Hepatocyte (in vitro differentiated cells): ENCODE measurements at places on chromosomes 11 and 22. TPM values are rescaled to one million over a fixed set of nuclear protein-coding genes. Genes with fewer than 3 reads are reported as not detected.
A peak's percentile ranks its signal among the peaks of the same experiment; 100 is the strongest.

- H3K27ac ChIP-seq: no peak overlapping the region
- H3K4me1 ChIP-seq: no peaks in the 10 kb centered on the region
- DNase-seq: peak; percentile 70
- H3K36me3 ChIP-seq: no peaks in the 10 kb centered on the region
- H3K4me3 ChIP-seq: no peak overlapping the region
- H3K27me3 ChIP-seq: no peaks in the 10 kb centered on the region
Observed at GRCh38 chr22:42500161-42500835, 19.3 kb downstream of the RRP7A start.

GRCh38 chr11:37442576-37442975, 844.5 kb upstream of the RAG2 start:
- no peak overlapping the region for H3K27ac ChIP-seq
- no peaks in the 10 kb centered on the region for H3K4me1 ChIP-seq
- no peak overlapping the region for H3K4me3 ChIP-seq
- H3K36me3 ChIP-seq: no peaks in the 10 kb centered on the region
- H3K27me3 ChIP-seq: no peaks in the 10 kb centered on the region

GRCh38 chr22:32622004-32622743, 147.6 kb downstream of the FBXO7 start:
- H3K4me3 ChIP-seq: no peak overlapping the region
- no peaks in the 10 kb centered on the region for H3K36me3 ChIP-seq
- DNase-seq: peak; percentile 76
- no peaks in the 10 kb centered on the region for H3K27me3 ChIP-seq
- H3K27ac ChIP-seq: peak overlapping the region; percentile 99

SOX6 gene
- polyA plus RNA-seq: 23.2 and 25.9 TPM in 2 replicates

DNA sequence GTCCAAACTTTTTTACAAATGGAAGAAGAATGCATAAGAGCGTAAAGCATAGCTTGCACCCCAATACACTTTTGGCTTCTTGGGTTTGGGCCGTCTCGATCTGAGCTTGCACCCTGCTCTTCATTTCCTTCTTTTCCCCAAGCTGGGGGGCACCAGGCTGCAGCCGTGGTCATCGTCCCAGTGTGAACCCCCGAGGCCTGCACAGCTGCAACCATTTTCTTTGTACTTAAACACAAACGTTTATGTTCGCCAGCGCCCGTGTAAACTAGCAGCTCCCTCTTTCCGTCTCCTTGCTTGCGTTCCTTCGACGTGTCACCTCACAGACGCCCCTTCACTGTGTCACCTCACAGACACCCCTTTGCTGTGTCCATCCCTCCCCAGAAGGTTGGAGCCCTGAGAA, 10.1 kb downstream of the KRTAP5-5 start:
- peaks cover 5% of the 10 kb centered on the region for H3K27me3 ChIP-seq
- no peak for DNase-seq
- H3K4me3 ChIP-seq: no peak overlapping the region
- H3K27ac ChIP-seq: no peak overlapping the region

RHOD gene
- polyA plus RNA-seq: 55.5 and 77.6 TPM in 2 replicates

DNA sequence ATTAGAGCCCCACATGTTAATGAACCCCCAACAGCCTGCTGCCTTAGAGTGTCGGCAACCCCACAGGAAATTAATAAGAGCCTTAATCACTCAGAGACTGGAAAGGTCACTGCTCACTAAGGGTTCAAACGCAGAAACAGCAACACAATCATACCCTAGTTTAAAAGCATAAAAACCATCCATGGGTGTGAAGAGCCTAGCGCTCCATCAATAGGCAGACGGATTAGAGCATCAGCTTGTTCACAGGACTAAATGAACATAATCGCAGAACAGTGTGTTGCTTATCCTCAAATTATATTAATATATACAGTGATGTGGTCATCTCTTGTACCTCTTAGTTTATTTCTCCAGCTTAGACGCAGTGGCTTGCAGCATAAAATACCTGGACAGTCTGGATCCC, 720.7 kb downstream of the OPCML start:
- H3K27me3 ChIP-seq: no peaks in the 10 kb centered on the region
- no peaks in the 10 kb centered on the region for H3K4me1 ChIP-seq
- no peaks in the 10 kb centered on the region for H3K36me3 ChIP-seq
- no peak for DNase-seq

- no peak overlapping the region for H3K27ac ChIP-seq
- DNase-seq: no peak
- H3K27me3 ChIP-seq: no peaks in the 10 kb centered on the region
Observed at GRCh38 chr11:72398058-72398758, 36.1 kb downstream of the CLPB start.

DNA sequence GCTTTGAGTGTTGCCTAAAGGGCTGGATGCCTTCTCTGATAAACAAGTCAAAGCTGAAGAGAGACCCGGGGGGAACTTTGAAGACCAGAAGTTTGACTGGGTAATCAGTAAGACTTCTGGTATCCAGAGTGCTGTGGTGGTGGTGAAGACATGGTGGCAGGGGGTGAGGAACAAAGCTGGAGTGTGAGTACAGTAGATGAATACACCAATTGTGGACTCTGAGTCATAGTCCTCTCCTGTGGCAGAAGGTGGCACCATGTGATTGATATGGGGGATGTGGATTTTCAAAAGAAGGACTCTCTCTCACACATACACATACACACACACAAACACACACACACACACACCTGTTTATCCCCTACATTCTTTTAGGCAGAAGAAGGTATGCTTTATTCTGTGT, 12.3 kb downstream of the MS4A6A start:
- no peaks in the 10 kb centered on the region for H3K36me3 ChIP-seq
- no peaks in the 10 kb centered on the region for H3K4me1 ChIP-seq
- H3K27me3 ChIP-seq: no peaks in the 10 kb centered on the region
